Activated CD8-positive, alpha-beta memory T cell treated with anti-CD3 and anti-CD28 coated beads, Interleukin-2, amount 10 ng/mL, durations not matched to agents 7 days and 5 days (primary cell): ENCODE measurements at places on chromosomes 12 and 14. TPM values are rescaled to one million over a fixed set of nuclear protein-coding genes. Genes with fewer than 3 reads are reported as not detected.

- DNase-seq: no peak
Measured at GRCh38 chr12:55728186-55728938, 447 bp downstream of the CD63 start.

GRCh38 chr12:110223777-110224378, 57.2 kb upstream of the ATP2A2 start:
- DNase-seq: no peak

DNA sequence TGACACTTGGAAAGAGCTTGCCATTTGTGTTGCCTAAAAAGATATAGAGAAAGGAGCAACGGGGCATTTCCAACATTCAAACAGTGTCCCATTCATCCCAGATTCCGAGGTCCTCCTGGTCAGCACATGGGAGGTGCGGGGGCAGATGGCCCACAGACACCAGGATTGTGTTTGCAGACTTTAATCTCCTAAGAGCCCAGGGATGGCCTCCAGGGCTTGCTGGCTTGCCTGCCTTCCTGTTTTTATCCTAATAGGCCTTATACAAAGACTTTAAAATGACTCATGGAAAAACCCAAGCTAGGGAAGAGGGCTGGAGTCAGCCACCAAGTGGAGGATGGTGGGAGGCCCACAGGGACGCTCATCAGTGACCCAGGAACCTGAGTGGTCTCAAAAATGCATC, 21.5 kb upstream of the FAM181A start:
- DNase-seq: no peak

The GPR132 gene
- 47.4 TPM for total RNA-seq

DNA sequence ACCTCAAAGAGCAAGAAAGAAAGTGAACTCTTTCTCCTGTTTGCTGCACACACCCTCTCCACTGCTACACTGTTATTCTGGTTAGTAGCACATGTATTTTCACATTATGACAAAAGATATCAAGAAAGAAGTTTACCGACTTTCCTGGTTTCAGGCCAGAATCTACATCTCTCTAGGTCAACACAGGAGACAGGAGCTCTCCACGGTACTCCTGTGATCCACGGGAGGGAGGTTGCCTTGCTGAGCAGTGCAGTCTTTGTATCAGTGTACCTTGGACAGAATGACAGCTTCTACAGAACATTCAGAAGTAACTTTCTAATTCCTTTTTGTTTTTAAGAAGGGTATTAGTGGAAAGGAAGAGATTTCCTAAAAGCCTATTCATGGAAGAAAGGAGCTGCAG, 805.6 kb downstream of the NRXN3 start:
- DNase-seq: no peak

GRCh38 chr14:54975856-54976255, 51.0 kb downstream of the WDHD1 start:
- DNase-seq: peak; percentile 49

DNA sequence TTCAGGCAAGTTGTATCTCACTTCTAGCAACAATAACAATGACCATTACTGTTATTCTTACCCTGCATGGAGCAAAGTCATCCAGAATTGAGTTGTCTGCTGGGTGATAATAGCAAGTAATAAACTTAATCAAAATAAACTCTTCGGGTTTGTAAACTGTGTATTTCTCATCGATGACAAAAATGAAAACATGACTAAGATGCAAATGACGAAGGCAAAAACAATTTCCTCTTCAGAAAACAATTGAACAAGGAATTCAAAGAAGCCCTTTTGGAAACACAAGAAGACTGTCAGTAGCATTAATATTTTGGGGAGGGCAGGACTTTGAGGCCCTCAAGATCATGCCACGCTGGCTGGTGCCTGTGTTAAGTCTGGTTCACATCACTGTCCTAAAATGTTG, 232.0 kb downstream of the BTG1 start:
- DNase-seq: no peak

- no peak for DNase-seq
Measured at GRCh38 chr14:81305743-81306142, 85.0 kb upstream of the GTF2A1 start.

DNA sequence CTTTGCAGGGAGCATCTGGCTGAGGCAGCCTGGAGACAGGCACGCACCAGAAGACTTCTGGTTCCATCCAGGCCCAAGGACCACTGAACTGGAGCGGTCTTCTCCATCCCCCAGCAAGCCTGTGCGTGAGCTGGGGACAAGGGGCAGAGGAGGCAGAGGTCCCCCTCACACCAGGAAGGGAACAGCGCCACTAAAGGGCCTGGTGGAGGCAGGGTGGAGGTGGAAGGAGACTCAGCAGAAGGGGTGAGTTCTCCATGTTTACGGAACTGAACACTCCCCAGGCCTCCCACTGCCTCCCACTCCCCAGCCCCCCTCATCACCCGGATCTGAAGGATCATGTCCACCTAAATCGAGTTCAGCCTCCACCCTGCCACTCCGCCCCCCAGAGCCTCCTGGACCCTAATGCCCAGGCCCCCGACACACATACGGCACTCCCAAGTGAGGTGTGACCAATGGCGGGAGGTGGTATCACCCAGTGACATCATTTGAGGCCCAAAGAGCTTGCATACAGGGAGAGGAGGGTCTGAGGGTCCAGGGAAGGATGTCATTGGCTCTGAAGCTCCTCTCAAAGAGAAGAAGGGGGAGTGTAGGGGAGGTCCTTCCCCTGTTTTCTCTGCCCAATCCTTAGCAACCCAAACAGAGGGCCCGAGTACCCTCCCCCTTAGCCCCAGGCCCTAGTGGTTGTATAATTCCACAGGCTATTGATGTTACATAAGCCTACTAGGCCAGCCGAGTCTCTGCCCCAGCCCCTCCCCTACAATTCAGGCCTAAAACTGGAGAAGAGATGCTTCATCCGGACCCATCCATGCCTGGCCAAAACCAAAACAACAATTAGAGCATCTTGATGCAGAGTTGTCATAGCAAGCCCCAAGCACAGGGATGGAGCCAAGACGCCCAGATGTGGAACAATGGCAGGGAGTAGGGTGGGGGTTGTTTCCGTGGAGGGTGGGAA, 1.0 kb downstream of the FAIM2 start:
- DNase-seq: no peak

GRCh38 chr12:51647647-51648046, 56.6 kb downstream of the SCN8A start:
- no peak for DNase-seq

- DNase-seq: no peak
Measured at GRCh38 chr12:9735601-9736000, 2.7 kb upstream of the CLECL1 start.

DNA sequence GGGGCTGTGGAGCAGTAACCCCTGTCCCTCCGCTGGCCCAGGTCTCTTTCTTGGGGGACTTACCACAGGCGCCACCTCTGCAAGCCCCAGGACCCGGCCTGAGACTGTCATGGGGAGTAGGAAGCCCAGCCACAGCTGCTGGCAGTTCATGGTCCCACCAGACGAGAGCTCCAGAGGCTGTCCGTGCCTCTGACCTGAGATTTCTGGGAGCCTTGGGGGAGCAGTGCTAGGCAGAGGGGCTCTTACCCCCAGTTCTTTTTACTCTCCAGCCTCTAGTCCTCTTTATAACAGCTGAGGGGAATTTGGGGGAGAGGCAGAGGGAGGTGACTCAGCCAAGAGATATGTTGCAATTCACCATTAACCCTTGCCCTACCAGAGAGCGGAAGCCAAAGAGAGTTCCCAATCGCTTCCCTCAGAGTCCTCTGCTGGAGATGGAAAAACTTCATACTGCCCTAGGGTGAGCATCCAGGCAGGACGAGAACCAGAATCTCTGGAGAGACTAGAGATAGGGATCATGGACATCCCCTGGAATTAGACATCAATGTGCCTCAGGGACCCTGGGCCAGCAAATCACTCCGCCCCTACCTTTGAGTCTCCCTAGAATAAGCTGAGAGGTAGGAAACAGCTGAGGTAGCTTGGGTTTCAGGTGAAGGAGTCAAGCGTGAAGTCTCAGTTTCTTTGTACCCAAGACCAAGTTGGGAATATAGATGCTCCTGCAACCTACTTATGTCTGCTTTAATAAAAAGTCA, at the start of gene MMP19:
Gene MMP19, minus strand, starts transcription at position 256 of the 749 bp plus-strand sequence. Its CDS starts 106 bp downstream, at position 150.
- DNase-seq: no peak

DNA sequence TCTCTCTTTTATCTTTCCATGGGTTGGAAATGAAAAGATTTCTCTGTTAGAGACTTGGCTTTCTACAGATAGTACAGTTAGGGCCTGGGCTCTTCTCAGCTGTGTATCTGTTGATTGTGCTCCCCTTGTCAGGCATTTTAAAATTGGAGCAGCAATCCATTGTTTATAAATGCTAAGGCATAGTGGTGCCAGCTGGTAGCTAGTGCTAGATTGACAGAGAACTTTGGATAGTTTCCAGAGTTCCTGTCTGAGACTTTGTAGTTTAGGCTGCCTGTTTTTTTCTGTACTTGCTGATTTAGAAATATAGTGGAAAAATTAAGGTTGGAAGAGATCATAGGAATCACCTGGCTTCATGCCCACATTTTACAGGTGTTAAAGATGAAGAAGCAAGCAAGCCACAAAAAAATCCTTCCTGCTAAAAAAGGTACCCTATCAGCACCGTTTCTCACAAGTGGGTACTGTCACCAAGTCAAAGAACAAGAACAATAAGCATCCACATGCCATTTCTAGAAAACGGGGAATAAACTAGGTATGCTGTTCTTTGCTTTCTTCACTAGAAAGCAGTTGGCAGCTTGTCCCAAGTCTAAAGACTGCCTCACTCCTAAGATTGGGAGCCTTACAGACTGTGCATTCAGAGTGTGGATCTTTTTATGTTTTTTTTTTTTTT, 6.2 kb downstream of the TTLL5 start:
- no peak for DNase-seq

The AKAP5 gene
- 23.2 TPM for total RNA-seq

- no peak for DNase-seq
Measured at GRCh38 chr12:122895320-122895703, 612 bp downstream of the VPS37B start.

DNA sequence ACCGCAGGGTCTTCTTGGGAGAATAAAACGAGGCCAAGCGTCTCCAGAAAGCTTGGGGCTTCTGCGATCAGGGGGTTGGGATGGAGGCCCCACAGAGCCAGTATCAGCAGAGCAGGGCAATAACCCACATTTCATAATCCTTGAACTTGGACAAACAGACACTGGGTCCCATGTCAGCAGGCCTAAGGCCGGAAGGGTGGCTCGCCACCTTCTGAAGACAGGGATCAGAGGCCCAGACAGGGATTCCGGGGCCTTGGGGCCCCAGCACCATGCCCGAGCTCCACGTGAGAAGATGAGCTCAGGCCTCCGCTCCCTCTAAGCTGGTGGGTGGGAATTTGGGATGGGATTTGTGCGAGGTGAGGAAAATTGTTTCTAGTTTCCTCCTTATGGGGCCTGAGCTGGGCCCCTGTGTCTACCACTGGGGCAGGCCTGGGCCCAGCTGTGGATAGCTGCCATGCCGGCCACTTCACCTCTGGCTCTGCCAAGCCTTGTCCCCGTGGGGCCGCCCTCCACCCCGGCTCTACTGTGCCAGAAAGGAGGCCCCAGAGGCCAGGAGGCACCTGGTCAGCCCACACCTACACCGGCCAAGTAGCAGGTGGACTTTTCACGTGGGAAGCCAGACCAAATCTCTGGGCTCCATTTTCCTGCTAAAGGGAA, 67.2 kb upstream of the DLK1 start:
- DNase-seq: no peak

The ABCD2 gene
- total RNA-seq: 25.0 TPM

GRCh38 chr12:72982356-72982755, 710.2 kb downstream of the TRHDE start:
- DNase-seq: no peak

DNA sequence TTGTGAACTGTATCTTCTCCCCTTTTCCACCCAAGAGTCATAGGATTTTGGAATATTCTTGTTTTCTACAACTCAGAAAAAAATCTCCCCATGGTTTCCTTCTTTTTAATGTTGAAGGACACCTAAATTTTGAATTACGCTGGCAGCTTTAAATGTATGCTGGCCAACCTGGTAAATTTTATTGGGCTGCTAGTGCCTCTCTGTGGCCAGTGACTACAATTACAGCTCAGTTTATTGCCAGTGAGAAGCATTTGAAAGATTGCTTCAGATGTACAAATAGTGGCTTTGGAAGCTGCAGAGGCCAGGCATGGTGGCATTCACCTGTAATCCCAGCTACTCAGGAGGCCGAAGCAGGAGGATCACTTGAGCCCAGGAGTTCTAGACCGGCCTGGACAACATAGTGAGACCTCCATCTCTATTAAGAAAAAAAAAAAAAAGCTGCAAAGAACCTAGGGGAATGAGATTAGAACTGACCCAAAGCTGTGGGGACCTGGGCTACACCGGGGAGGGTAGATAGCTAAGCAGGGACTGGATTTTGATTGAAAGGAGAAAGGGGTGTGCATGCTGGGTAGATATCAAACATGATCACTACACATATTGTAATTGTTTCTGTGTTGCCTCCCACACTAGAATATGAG, 7.6 kb upstream of the RAB21 start:
- DNase-seq: peak; percentile 50

- no peak for DNase-seq
Measured at GRCh38 chr12:114721266-114721665, 37.3 kb upstream of the TBX3 start.

DNA sequence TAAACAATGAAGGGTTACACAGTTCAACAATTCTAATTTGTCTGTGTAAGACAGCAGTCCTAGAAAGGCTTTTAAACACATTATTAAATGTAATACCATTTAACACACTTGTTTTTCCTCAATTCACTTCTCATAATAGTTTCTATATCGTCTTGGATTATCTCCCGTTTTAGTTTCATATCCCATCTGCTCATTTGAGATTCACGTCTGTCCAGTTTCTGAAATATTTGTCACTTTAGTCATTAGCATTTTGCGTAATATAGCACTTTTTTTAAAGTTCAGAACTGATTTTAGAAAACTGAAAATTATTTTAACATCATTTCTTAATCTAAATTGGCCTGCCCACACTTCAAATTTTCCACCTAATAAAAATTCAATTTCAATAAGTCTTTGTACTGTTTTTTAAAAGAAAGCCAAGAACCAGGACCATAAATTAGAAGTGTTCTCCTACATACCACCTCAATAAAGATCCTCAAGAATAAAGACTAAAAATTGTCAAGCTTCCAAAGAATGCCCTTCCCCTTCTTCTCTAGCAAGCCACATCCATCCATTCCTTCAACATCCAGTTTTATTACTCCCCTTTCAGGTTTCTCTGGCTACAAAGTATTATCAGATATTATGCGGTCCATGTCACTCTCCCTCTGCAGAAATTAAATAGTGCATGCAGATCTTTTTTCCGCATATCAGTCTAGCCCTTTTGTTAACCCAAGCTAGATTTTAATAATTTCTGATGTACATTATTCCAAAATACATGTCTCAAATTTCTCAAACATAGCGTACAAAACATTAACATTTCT, 11.9 kb downstream of the MED13L start:
- DNase-seq: no peak

- DNase-seq: no peak
Measured at GRCh38 chr14:77909911-77910310, 110.0 kb downstream of the ADCK1 start.

- DNase-seq: peak; percentile 64
Measured at GRCh38 chr14:34981743-34982420, 910 bp upstream of the SRP54 start.

The LRRK2 gene
- 0.23 TPM for total RNA-seq

The ACVRL1 gene
- total RNA-seq: not detected

The AICDA gene
- not detected for total RNA-seq

The GZMB gene
- 1,034 TPM for total RNA-seq
